ENCODE measurements at places on chromosomes 5 and 9.

DNA sequence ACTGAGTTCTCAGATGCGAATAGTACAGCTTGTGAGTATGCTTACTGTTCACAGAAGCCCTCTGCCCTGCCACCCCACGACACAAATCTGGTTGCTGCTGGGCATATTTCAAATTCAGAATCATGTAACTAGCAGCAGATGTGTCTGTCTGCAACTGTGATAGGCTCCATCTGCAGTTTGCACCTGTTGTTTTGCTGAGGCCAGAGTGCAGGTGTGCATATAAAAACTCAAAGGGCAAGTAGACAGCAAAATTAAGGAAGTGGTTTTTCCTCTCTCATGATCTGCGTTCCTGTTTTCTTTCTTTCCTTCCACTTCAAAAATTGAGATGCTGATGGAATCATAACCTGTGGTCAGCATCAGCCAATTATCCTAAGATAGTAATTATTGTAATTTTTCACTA is 1000.5 kb downstream of the PTPRD start:
- peak; percentile 61 for DNase-seq

DNA sequence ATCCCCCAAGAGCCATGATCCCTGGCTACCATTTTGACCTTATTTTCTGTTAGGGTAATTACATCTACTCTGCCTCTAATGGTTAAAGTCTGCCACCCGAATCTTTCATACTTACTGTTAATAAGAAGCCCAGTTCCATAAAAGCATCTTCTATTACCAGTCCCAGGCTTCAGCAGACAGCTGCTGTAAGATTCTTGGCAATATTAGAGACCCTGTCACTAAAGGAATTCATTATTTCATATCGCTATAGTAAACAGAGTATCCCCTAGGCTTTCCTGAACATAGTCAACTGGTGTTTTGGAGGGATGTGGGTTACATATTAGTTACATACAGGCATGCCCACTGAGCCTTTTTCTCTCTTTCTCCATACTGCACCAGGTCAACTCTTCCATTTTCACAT is 608.7 kb upstream of the SEMA6A start:
- no peak for DNase-seq

GRCh38 chr5:38948501-38948900 is 102.7 kb downstream of the OSMR start:
- no peak for DNase-seq

GRCh38 chr9:126526218-126527108 is 87.3 kb upstream of the LMX1B start:
- DNase-seq: no peak

DNA sequence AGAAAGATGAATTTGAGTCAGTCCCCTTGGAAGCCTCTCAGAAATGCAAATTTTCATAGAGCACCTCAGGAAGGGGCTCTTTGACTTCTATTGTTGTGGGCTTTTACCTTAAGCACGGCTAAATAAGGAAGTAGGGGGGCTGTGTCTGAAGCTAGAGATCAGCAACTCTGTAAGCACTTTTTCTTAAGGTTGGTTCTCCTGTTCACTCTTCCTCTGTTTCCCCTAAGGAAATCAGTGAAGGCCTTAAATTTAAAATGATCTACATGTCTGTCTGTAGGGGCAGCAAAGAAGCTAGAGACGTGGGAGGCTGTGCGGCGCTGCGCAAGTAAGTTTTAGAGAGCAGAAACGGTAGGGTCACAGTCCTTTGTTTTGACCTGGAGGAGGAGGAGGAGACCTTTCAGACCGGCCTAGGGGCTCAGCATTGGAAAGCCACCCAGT is 1.2 kb upstream of the CDC14B start:
- peak; percentile 17 for DNase-seq

- no peak for DNase-seq
These were observed 716.4 kb downstream of the NR2F1-AS1 start for GRCh38 chr5:92864591-92864990.

GRCh38 chr9:136951541-136952320 is at the start of gene LCN12:
TSS of gene LCN12 (plus strand) at chr9:136952273. CDS start at chr9:136952328, 55 bp downstream.
- DNase-seq: no peak

- no peak for DNase-seq
These were observed 1.5 kb upstream of the PHF19 start for GRCh38 chr9:120878188-120879130.

GRCh38 chr9:128473104-128473503 is 17.3 kb downstream of the ODF2 start:
- DNase-seq: no peak

DNA sequence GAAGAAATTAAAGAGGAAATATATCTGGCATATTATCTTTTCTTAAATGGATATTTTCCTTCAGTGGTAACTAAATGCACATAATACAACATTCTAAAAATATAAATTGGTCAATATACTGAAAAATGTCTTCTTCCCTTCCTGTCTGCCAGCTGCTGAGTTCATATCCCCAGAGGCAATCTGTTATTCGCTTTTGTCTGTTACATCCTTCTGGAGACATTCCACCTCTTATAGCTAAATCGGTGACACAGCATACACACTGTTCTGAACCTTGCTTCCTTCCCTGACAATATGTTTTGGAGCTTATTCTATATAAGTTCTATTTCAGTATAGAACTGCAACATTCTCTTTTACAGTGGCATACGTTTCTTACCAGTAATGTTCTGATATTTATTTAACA is 147.8 kb downstream of the TENT4A start:
- no peak for DNase-seq

DNA sequence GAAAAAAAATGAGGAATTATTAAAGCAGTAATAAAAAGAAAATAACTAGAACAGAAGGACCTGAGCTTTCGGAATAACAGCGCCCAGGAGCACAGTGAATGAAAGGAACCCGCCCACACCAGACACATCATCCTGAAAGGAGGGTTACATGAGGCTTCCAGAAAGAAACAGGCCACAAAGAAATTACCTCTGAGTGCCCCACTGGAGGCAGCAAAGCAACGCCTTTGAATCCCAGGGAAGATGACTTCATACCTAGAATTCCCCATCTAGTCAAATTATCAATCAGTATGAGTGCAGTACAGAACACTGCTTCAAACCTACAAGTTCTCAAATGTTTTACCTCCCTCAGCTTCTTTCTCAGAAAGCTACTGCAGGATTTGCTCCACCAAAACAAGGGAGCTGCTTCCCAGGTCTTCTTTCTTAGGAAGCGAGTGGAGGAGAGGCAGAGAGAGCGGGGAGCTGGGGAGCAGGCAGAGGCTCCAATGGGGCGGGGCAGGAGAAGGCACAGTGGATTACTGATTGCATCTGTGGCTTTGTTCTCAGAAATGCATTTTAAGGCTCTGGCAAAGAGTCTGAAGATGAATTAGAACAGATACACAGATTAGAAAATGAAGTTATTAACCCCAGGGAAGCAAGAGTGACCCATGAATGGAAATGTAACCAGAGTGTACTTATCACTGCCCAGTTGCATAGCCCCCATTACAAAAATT is 87.1 kb downstream of the SEMA4D start:
- DNase-seq: no peak

- no peak for DNase-seq
These were observed 50.4 kb downstream of the MAPKAP1 start for GRCh38 chr9:125656560-125656959.

- no peak for DNase-seq
These were observed 198.8 kb downstream of the ADAMTS12 start for GRCh38 chr5:33692980-33693379.

- DNase-seq: no peak
These were observed 18.1 kb downstream of the IRF1 start for GRCh38 chr5:132472431-132472830.

DNA sequence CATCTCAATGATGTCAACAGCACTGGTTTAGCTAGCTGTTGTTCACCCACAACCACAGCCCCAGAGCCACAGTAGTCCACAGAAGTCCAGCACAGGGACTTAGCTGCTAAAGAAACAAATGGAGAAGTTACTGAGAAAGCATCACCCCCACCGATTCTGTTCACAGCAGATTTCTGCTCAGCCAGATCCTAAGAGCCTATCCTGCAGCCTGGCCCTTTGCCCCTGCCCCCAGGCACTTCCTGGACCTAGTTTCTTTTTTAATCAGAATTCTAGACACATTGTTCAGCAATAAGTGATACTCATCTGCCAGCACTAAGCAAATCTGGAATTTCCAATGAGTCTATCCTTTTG is 7.4 kb downstream of the B4GALT1 start:
- peak; percentile 81 for DNase-seq

- no peak for DNase-seq
These were observed 11.7 kb upstream of the SNCAIP start for GRCh38 chr5:122300374-122300773.

DNA sequence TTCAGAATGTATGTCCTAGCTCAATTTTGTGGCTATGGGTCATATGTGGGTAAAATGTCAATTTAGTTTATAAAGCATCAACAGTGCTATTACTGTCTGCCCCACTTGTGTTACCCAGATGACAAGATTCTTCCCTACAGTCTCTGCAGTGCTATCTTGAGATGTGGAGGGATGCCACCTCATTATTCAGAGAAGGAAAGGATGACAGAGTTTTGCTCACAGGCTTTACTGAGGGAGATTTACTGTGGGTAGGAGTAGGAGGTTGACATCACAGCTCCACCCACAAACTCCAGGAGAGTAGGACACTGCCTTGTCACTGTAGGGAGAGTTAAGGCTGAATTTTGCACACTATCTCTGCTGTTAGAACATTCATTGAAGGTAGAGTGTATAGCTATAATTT is 359.3 kb downstream of the HTR1A start:
- no peak for DNase-seq

DNA sequence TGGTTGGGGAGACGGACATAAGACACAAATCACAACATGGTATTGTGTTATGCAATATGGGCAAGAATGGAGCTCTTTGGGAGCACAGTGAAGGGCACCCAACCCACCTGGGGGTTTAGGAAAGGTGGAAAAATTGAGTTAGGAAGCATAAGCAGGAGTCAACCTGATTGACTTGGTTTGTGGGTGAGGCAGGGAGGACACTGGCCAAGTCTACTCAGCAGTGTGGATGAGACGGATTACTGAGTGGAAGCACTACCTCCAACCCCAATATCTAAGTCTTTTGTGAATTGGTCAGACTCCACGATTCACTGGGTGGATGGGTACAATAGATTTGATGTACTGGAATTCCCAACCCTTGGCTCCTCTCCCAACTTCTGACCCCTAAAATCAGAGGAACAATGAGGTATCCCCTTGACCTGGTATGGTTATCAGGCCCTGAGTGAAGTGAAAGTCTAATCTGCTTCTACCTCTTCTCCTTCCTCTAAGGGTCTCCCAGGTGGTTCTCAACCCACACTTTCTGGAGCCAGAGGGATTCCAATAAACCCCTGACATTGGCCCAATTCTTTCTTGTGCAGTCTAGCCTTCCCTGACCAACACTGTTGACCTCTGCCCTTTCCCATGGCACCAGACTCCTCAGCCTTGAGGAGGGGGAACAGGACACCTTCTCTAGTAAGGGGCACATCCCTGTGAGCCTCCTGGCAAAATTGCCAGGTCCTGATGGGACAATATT is 5.2 kb downstream of the EGR1 start:
- no peak for DNase-seq

GRCh38 chr5:2779459-2779858 is 28.0 kb upstream of the IRX2 start:
- no peak for DNase-seq

- no peak for DNase-seq
These were observed 616.7 kb upstream of the DAB2 start for GRCh38 chr5:40041452-40041851.

DNA sequence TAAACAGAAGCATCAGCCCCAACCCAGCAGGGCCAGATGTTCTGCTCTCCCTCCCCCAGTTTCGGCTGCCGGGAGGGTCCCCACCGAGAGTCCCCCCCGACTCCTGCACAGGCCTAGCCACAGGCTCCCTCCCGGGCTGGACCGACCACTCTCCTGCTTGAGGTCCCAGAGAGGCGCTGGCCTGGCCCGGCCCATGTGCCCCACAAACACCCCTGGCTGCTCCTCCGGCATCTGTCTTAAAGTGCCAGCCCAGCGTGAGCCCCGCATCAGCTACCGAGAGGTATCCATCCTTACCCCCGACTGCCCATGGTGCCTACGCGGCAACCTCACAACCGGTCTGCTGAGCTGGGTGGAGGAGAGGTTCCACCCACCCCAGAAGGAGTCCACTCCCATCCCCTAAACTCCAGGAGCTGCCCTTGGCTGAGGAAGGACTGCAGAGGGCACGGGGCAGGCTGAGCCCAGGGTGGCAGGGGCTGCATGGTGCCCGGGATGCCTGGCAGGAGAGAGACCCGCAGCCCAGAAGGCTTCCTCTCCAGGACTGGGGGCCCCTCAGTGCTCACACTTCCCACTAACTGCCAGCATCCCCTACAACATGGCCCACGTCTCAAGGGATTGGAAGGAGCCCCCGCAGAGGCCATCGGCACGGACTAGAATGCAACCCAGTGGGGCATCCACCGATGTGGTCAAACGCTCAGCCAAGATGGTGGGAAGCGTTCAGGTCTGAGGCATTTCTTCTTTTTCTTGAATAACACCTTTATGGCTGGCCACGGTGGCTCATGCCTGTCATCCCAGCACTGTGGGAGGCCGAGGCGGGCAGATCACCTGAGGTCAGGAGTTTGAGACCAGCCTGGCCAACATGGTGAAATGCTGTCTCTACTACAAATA is 15.6 kb upstream of the EGFL7 start:
- peak; percentile 27 for DNase-seq

DNA sequence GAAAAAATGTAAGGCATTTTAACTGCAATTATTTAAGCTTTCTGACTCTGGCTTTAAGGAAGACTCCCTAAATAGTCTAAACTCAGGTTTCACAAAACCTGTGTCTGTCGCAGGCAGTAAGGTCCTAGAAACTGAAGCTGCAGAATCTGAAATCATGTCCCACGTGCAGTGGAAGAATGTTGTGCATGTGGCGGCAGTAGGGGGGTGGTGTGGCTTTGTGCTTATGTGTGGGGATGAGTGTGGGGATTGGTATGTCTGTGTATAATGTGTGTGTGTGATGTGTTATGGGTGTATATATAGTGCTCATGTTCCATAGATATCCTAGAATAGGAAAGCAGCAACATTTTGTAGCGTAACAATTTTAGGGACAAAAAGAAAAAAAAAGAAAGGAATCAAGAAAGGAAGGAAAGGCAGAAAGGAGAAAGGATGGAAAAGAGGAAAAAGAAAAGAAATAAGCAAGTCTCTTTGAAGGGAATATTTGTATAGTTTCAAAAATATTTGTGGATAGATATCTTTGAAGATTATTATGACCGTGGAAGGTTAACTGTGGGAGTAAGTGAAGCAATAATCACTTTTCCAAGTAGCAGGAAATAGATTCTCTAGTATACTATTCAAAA is 6.6 kb downstream of the ANKDD1B start:
- no peak for DNase-seq

GRCh38 chr5:154653418-154653763 is 101.8 kb upstream of the LARP1 start:
- no peak for DNase-seq

DNA sequence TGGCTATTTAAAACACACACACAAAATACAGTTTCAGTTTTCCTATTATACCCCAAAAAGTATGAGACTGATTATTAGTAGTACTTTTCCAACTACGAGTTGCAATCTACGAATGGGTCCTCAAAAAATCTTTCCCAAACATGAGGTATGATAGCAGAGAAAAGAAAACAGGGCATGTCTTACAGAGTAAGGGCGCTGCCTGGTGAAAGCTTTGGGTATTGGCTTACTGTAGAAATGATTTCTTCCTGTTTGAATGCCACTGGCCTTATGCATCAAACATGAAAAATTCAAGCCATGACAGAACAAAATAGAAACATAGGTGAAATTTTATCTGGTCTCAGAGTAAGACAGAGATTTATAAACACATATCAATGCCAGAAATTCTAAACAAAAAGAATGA is 448.0 kb downstream of the SPOCK1 start:
- DNase-seq: no peak

Data from B cell (primary cell).